ENCODE measurements at places on chromosomes 7 and 10.

DNA sequence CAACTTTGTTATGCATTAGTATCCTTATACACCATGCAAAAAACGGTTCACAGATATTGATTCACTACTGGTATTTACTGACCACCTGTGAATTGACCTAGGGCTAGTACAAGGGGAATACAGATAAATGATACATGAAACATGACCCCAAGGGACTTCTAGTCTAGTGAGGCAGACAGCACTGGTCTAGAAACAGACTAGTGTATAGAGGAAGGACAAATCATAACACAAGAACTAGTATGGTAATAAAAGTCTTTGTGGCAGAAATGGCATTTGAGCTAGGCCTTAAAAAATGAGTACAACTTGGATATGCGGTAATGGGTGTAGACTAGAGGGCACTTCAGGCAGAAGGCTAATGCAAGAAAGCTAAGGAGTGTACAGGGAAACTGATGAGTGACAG, 86.6 kb downstream of the SLC25A13 start:
- DNase-seq = no peak

DNA sequence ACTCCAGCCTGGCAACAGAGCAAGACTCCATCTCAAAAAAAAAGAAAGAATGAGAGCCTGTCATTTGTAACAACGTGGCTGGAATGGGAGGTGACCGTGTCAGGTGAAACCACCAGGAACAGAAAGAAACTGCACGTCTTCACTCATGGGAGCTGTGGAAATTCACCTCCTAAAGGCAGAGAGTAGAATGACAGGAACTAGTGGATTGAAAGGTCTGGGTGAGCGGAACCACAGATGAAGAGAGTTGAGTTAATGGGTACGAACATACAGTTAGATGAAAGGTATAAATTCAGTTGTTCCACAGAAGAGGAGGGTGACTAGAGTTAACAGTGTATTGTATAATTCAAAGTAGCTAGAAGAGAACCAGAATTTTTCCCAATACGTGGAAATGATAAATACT, 78.6 kb downstream of the MAD1L1 start:
- DNase-seq = no peak

DNA sequence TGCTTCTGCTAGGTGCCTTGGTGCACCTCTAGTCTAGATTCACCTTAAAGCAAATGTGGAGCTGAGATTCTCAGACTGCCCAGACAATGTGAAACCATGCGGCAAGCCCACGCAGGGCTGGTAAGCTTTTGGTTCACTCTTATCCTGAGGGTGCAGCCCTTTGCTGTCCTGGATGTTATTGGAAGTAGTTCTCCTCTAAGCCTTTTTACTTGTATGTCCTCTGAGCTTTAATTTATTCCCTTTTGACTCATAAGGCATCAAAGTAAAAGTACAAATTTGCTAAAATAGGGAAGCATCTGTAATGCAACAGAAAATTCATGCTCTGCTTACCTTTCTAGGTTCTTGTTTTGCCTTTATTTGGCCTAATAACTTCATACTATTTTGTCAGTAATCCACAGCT, 186.8 kb downstream of the MACC1 start:
- DNase-seq = no peak

DNA sequence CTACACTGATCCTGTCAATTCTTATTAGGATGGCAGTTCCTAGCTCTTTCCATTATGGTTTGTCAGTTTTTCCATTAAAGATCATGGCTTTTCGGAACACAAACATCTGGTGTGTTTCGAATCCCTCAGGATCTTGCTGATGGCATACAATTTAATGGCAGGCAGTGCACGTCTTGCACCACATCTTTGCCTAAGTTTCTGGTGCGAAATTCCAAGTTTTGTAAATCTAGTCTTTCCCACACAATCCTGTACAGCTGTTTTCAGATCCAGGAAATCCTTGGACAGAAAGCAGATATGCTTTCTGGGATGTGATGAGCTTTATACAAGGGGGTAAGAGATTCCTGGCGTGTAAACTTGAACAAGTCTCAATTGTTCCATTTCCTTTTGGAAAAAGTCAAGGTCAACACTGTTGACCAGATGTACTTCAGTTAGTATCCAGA, 224.3 kb upstream of the PHYHIPL start:
- DNase-seq = no peak

DNA sequence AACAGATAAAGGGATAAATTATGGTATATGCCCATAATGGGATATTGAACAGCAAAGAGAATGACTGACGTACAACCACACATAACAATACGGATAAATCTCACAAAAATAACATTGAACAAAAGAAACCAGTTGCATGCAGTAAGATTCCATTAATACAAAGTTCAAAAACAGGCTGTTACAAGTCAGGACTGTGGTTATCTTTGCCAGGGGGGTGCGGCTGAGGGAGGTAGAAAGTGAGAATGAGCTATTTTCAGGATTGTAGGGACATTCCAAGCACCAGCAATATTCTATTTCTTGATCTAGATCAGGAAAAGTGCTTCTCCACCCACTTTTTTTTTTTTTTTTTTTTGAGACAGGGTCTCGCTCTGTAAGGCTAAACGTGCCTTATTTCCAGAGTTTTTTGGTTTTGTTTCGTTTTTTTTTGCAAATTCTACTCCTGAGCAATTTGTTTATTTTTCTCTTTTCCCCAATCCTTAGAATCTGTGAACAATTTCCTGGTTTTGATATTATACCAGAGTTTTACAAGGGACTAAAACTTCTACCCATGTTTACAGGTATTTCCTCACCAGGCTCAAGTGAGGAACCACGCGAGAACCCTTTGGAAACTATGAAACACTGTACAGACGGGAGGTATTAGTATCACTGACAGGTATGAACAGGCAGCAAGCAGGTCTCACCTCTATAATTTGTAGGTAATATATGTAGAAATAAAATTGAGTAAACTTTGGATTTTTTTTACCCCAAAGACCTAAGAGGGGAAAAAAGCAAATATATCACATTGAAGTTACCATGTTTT, 9.9 kb downstream of the SMURF1 start:
- DNase-seq = no peak

- no peak for DNase-seq
Measured at GRCh38 chr7:81819861-81820260, 50.0 kb upstream of the HGF start.

DNA sequence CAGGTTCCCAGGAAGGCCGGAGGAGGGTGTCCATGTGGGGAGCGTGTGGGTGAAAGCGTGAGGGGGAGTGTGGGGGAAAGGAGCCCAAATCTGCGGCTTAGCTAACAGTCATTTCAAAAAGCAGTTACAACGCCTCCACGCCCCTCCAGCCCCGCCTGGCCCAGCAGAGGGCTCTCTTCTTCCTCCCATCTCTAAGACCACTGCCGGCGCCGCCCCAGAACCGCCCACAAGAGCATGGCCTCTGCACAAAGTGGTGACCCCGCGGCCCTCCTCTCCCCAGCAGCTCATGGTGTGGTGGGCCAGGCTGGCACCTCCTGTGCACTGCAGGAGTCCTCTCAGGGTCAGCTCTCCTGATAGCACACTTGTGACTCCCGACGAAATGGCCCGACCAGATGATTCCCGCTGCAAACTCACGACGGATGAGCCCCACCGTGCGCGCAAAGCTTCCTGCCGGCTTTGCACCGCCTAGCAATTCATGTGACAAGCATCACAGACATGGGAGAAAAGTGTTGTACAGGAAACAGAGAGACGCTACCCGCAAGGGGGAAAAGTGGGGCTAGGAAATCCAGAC, 12.4 kb upstream of the HUS1 start:
- no peak for DNase-seq

DNA sequence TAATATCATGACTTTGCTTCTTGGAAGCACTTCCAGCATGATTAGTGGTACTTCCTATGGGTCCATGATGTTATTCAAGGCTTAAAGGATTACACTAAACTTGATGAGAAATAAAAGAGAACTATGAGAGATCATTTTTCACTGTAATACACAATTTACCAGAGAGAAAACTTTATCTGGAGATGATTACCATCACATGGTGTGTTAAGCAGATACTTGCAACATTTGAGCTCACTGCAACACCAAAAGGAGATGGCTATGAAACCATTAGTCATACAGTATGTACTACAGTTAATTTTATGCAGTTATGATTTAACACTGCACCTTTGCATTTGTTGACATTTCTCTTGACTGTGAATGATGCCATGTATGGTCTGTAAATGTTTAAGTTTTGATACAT, 311.3 kb upstream of the AOAH start:
- DNase-seq = no peak

- DNase-seq = no peak
Measured at GRCh38 chr10:4001811-4002210, 216.8 kb upstream of the KLF6 start.

GRCh38 chr7:17620566-17620965, 319.7 kb downstream of the SNX13 start:
- DNase-seq = no peak

DNA sequence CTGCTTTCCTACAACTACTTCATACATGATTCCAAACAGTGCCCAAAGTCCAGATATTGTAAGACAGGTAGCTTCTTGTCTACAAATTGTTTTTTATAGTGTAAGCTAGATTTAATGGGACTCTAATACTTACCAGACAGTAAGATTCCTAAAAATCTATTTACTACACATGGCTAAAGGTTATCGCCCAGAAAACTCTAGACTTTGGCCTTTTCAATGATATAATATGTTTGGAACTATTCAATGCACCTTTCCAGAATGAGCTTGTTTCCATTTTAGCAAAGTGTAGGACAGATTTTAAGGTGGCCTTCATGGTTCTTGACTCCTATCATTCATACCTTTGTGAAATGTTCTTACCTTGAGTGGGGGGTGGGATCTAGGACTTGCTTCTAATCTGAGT, 951.0 kb downstream of the SORCS1 start:
- DNase-seq = no peak

DNA sequence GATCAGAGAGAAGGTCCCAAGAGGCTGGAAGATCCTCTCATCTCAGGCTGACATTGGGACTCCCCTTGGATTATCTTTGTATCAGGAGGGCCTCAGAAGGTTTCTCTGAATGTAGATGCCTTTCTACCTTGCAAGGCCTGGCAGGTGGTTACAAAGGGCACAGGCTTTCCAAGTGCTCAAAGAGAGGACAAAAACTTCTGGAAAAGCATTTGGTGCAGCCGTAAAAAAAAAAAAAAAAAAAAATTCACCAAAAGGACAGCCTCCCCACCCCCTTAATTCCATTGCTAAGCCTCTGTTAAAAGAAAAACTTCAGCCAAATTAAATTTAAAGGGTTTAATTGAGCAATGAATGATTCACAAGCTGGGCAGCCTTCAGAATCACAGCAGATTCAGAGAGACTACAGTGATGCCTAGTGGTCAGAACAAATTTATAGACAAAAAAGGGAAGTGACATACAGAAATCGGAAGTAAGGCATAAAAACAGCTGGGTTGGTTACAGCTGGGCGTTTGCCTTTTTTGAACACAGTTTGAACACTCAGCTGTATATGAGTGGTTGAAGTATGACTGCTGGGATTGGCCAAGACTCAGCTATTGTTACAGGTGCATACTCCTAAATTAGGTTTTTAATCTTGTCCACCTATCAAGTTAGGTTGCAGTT, 42.5 kb upstream of the LRGUK start:
- DNase-seq = no peak

DNA sequence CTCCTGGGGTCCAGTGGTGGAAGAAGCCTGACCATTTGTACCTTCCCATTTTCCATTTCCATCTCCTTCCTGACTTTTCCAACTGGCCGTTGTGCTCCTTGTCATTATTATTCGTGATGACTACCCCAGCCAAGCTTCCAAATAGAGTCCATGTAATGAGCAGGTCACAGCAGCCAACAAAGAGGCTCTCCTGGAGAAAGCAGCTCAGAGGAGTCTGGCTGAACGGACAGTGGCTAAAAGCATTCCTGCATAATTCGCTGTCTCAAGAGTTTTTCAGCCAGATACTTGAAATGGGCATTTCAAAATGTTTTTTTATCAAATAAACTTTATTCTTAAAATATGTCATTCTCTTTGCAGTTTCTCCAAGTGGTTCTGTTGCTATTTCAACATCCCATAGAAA, 458.6 kb downstream of the INHBA start:
- no peak for DNase-seq

DNA sequence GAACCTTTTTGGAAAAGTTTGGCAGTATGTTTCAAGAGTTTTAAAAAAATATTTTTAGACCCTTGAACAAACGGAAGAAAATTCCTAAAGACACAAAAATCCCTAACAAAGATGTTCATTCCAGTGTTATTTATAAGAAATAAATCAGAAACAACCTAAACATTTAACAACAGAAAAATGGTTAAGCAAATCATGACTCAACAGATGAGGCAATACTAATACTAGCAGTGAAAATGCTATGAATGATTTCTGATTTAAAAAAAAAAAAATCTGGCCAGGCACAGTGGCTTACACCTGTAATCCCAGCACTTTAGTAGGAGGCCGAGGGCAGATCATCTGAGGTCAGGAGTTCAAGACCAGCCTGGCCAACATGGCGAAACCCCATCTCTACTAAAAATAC, 61.0 kb downstream of the ARHGAP12 start:
- no peak for DNase-seq

DNA sequence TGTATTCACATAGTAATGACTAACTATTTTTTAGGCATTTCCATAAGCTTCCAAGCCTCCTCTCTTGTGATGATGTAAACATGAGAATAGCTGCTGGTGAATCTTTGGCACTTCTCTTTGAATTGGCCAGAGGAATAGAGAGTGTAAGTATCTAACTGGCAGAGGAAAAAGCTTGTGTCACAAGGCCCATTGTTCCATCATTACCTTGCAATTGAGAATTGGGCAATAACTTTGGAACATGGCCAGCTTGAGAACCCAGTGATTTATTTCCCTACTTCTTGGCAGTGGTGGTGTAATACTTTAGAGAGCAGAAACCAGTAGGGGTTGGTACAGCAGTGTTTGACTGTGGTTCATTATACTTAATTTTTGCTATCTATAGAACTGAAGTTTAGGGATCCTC, 12.0 kb downstream of the IFRD1 start:
- no peak for DNase-seq

GRCh38 chr10:78335691-78336401, 302.2 kb downstream of the RPS24 start:
- DNase-seq = no peak

DNA sequence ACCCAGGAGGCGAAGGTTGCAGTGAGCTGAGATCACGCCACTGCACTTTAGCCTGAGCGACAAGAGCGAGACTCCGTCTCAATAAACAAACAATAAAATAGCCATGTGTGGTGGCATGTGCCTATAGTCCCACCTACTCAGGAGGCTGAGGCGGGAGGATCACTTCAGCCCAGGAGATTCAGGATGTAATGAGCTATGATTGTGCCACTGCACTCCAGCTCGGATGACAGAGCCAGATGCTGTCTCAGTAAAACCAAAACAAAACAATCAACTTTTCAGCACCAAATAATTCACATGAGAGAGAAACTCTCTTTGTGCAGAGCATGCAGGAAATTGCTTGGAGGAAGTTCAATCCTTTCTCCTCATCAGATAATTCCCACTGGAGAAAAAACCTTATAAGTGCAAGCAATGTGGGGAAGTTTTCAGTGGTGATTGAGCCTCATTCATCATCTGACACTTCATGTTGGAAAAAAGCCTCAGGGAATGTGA, 13.4 kb upstream of the FIS1 start:
- DNase-seq = no peak

GRCh38 chr10:77855404-77856155, 71.0 kb downstream of the DLG5 start:
- DNase-seq = no peak

All from AG04449 (cell line).